Inflammatory macrophage treated with lipopolysaccharide for 1 hour (primary cell): ENCODE measurements at places on chromosomes 12 and 14.

- DNase-seq = no peak
Observed at GRCh38 chr14:89067293-89067972, 243.0 kb downstream of the TTC8 start.

DNA sequence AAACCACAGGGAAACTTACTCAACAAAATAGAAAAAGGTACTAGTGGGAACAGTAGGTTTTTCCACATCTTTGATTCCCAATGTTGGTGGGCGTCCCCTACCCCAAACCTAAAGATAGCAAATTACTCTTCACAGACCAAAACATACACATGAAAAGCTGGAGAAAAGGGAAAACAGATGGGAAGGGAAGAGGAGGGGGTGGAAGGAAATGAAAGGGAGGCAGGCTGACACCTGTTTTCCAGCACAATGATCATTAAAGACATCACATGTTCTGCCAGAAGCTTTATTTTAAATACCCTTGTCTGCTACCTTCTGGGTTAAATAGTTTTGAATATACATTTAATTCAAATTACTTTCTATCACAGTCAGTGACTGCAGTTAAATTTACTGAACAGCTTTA, 1617.9 kb upstream of the SEL1L start:
- DNase-seq = no peak

- peak; percentile 59 for DNase-seq
Observed at GRCh38 chr14:24051176-24051788, 527 bp upstream of the CARMIL3 start.

DNA sequence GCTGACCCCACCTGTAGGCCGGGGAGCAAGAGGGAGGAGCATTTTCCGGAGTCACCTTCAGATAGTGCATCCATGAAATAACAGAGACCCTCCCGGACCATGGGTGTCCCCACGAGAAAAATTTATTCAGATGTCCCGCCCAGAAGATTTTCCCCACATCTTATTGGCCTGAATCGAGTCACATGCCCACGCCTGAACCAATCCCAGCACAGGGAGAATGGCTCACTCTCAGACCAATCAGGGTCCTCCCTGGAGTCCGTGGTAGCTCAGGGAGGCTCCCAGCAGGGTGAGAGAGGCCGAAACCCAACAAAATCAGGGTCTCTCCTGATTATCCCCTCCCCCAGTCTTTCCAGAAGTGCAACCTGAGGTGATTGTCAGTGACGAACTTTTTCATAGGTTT, 16.4 kb upstream of the NCOR2 start:
- DNase-seq = no peak

DNA sequence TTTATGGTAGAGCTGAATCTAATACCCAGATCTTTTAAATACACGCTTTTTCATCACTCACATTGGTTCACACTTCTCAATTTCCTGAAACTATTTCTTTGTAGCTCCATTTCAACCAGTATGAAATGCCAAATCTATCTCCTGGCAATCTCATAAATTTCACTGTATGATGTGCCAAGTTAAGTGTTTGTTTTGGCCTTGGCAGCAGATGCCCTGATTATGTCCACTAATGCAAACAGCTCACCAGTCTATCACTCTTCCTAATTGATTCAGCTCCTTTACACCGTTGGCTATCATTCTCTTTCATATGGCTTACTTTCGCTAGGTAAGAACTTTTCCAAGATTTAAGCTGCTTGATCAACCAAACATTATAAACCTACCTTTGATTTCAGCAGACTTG, 58.6 kb downstream of the ZFC3H1 start:
- no peak for DNase-seq
